M059J (cell line): ENCODE measurements at places on chromosomes 7 and 10. TPM values are rescaled to one million over a fixed set of nuclear protein-coding genes. Genes with fewer than 3 reads are reported as not detected.

Gene BMPR1A
- total RNA-seq: 22.4 and 29.1 TPM in 2 replicates

GRCh38 chr7:132516042-132516840 is 60.0 kb downstream of the PLXNA4 start:
- peak; percentile 93 for DNase-seq

- DNase-seq: no peak
These were observed 13.2 kb downstream of the FGF8 start for GRCh38 chr10:101762736-101763135.

- no peak for DNase-seq
These were observed 363.6 kb downstream of the DNAJB6 start for GRCh38 chr7:157700231-157701005.

GRCh38 chr10:126062131-126063032 is 166.0 kb downstream of the FANK1 start:
- peak; percentile 98 for DNase-seq

DNA sequence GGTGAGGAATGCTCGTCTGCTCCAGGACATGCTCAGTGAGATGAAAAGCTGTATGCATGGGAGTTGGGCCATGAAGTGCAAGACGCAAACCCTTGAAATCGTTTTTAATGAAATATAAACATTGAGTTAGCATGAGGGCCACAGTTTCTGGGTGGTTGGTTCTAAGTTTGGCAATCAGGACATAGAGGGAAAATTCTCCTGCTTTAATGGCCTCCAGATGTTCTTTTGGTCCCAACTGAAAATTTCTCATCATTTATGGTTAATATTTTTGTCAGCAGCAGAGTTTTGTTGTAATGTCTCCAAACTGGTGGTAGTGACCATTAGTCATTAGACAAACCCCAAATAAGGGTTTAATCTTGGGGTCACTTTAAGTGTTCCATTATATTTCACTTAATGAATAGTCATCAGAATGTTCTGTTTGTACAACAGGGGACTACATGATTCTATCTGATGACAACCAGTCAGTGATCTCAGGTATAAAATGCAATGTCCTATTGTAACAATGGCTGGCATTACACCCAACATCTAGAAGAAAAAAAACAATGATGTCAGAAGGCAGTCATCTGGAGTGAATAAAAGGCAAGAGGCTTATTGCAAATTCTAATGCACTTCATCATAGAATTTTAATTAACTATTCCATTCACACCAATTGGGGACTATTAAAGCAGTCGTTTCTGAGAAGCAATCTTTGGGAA is 197.4 kb downstream of the JCAD start:
- peak; percentile 34 for DNase-seq

DNA sequence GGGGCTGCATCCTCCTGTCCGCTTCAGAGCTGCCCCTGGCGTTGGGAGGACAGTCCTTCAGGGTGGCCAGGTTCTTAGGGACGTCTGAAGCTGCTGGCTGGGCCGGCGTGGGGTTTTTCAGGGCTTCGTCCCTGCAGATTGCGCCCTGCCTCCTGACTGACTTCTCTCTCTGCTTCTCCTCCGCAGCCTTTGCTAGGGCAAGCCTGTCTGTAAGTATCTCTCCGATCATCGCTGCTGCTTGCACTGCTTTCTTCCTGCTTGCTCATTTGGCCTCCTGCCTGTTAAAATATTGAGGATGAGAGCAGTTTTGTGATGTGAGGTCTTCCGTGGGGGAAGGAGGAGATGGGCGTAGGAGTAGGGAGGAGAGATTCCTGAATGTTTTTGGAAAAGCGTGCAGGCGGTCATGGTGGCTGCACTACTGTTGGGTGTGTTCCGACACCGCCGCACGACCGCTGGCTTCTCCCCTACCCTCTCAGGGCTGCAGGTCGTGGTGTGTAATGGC is 25.3 kb downstream of the PFKFB3 start:
- DNase-seq: no peak

GRCh38 chr7:126780993-126781392 is 471.7 kb downstream of the GRM8 start:
- no peak for DNase-seq

GRCh38 chr7:55366461-55367070 is 1.4 kb downstream of the LANCL2 start:
- peak; percentile 31 for DNase-seq

DNA sequence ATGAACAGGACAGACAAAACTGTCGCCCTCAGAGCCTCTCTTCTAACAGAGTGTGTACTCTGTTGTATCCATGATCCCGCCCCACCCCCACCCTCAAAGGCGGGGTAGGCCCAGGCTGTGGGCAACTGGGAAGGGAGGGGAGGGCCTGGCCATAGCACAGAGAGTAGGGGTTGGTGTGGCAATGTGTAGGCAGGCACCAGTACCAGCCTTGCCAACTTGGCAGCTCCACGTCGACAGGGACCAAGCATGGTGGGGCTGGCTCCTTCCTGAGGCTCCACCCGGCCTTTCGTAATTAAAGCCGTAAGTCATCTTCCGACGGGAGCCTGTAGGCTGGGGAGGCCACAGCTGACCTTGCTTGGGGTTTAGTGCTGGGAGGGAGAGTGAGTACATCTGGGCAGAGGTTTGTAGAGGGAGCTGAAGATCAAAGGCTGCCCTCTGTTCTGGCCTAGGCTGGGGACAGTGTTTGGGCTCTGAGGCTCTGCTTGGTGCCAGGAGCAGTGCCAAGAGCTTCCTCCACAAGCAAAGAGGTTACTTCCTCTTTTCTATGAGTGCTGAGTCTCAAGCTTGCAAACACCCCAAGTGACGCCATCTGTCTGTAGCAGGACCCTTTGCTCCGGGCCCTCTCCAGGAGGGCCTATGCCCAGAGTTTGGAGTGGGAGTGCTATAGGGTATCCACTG is 121.6 kb downstream of the C10orf105 start:
- no peak for DNase-seq

DNA sequence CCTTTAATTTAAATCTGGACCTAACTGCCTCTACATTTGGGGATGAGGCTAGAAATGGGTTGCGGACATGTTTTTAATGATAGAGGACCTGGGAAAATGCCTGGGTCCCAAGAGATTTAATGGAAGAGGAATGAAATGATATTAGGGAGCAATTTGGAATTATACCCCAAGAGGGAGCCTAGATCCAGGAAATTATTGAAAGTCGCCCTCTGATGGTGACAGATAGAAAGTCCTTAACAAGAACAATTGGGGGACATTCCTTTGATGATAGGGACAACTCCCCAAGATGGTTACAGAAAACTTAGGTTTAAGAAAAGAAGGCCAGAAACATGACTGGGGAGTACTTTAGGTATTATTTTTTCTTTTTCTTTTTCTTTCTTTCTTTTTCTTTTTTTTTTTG is 9.5 kb upstream of the TSGA13 start:
- DNase-seq: peak; percentile 60

GRCh38 chr10:74704629-74705357 is 121.6 kb upstream of the KAT6B start:
- DNase-seq: no peak
